ENCODE measurements at places on chromosomes 4 and X.

GRCh38 chr4:168682898-168683500, 186.1 kb downstream of the PALLD start:
- no peak for DNase-seq

DNA sequence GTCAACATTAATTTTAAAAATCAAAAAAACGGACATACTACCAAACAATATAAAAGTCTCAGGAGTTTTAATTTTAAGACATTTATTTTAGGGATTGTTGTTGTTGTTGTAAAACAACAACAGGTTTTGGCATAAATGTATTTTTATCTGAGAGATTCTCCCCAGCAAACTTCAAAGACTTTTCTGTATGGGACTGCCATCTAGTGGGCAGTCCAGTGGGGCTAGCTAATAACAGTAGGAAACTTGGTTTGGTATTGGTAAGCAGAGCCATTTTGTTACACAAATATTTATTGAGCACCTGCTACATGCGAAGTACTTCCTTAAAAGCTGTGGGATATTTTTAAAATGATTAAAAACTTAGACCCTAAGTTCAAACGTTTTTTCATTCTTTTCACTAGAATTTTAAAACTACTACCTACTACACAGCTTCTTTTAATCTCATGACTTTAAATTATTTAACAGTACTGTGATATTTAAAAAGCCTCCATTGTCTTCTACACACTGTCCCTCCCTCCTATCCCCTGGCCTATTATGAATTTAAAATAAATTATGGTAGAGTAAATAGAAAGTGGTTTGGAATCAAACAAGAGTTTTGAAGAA, 1028.4 kb upstream of the INTU start:
- no peak for DNase-seq

GRCh38 chrX:130829526-130830515, 73.2 kb downstream of the ENOX2 start:
- no peak for DNase-seq

DNA sequence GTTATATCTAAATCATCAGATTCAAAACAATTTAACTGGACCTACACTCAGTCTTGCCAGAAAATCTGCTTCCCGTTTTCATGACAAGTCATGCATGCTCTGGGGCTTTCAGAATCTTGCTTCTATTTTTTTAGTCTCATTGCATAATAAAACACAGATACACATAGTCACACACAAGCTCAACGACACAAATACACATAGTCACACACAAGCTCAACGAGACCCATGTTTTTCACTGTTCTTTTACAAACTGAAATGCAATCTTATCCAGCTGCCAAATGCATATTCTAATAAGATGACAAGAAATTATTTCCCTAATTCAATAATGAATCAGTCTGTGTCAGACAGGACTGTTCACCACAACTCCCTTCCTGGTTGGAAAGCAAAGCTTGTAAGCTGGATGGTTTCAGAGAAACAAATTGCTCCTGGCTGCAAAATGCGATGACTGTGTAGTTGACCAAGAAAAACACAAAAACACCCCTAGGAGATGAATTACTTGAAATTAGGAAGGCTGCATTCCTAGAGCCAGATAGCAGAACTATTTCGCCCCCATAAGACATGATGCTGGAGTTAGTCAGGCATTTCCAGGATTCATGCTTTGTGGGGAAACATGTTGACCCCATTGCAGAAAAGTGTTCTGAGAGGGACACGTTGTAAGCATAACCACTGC, 208.7 kb downstream of the CHIC2 start:
- DNase-seq: no peak

DNA sequence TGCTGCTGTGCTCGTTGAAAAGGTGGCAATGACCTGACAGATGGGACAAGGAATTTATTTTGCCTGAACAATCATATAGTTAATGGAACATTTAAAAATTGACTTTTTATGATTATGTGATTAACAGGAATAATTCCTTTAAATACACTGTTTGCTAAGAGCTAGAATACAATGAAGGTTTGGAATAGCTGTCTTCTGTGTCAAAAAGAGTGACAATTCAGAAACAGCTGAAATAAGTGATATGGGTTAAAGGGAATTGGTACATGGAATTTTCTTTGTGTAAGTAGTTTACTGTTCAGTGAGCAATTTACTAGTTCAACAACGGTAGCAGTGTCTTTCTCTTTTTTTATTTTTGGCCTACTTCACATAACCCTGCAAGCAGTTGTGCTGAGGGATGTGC, 1083.5 kb upstream of the GRID2 start:
- DNase-seq: no peak

GRCh38 chrX:150370589-150371312, 7.6 kb downstream of the MAMLD1 start:
- DNase-seq: no peak

- DNase-seq: no peak
Observed at GRCh38 chrX:107629540-107629909, 1.2 kb downstream of the PRPS1 start.

DNA sequence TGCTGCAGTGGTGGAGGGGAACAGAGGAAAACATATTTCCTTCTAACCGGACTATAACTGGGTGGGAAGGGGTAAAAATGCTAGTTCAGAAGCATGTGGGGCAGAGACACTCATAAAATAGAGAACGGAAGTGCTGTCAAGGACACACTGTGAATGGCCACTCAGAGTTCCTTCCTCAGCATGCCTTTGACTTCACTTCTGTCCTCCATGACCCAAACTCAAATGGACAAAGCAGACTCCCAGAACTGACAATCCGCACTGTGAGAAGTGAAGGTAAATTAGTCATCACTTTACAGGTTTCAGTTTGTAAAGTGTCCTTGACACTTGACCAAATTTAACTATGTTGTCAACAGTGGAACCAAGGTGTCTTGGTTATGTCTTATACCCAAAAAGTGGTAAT, 30.2 kb upstream of the ELF2 start:
- no peak for DNase-seq

- no peak for DNase-seq
Observed at GRCh38 chr4:54614149-54614548, 43.6 kb upstream of the KIT start.

GRCh38 chrX:2640436-2641150, 50.5 kb upstream of the CD99 start:
- DNase-seq: no peak

GRCh38 chr4:80787306-80787705, 243.2 kb upstream of the BMP3 start:
- DNase-seq: no peak

DNA sequence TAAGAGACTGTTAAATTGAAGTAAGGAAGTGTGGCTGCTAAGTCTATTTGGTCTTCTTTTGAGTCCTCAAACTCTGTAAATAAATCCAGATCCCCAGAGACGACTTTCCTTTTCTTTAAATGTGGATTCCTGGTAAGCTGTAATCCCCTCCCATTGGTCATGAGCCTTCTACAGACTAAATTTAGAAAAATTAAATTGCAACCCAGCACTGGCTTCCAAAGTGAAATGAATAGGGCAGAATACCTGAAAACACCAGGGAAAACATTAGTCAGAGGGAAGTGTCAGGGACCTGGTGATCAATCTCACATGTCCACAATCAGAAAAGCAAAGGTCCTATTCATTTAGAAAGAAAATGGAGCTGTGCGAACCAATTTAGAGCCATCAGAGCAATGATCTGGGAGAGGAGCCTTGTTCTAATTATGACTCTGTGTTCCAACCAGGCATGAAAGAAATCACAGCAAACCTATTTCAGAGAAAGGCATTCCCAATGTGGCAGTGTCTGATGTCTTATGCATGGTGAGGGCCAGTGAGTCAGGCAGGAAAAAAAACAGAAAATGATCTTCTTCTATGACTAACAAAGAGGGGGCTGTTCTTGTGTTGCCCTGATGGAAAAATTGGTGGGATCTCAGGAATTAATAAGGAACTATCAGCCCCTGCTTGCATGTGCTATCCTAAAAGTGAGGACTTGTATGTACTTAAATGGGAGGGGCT, 19.8 kb upstream of the CCDC149 start:
- DNase-seq: no peak

DNA sequence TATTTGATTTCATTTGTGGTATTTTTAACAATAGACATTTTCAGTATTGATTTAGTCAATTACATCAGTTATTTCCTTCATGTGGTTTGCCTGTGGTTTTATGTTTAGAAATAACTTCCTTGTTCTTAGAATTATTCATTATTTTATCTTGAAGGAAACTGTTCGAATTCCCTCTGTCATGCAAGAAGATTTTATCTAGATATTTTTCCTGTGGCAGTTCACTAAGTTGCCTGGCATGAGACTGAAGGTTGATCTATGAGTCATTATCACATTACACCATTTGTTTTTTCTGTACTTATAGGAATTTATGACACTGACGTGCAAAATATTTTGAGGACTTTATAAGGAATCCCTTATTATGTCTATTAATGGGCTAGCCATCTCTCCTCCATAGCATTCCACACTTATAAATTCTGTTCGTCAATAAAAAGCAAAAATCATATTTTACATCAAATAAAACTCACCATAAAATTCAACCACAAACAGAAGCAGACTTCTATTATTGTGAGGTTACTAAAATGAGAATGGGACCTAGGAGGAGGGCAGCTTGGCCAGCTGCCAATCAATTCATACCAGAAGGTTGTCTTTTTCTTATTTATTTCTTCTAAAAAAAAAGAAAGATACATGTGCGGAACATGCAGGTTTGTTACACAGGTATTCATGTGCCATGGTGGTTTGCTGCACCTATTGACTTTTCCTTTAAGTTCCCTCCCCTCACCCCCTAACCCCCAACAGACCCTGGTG, 179.0 kb downstream of the KCNIP4 start:
- no peak for DNase-seq

- no peak for DNase-seq
Observed at GRCh38 chr4:181265370-181265769, 977.8 kb upstream of the TENM3 start.

DNA sequence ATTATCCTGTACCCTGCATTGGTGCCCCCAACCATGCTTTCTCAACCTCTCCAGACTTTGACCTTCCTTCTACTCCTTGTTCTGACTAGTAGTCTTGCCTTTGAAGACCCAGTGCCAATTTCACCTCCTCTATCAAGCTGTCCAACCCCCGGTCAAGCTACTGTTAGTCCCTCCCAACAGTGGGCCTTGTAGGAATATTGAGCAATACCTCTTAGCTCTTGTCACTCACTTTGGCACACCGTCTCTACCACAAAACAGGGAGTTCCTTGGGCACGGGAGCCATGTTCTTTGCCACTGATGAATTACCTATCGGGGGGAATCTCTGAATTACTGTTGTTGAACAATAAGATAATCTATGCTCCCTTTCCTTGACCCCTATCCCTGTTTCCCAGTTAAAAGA, 25.2 kb downstream of the LAS1L start:
- DNase-seq: no peak

- DNase-seq: no peak
Observed at GRCh38 chrX:151393514-151393913, 3.5 kb upstream of the VMA21 start.

DNA sequence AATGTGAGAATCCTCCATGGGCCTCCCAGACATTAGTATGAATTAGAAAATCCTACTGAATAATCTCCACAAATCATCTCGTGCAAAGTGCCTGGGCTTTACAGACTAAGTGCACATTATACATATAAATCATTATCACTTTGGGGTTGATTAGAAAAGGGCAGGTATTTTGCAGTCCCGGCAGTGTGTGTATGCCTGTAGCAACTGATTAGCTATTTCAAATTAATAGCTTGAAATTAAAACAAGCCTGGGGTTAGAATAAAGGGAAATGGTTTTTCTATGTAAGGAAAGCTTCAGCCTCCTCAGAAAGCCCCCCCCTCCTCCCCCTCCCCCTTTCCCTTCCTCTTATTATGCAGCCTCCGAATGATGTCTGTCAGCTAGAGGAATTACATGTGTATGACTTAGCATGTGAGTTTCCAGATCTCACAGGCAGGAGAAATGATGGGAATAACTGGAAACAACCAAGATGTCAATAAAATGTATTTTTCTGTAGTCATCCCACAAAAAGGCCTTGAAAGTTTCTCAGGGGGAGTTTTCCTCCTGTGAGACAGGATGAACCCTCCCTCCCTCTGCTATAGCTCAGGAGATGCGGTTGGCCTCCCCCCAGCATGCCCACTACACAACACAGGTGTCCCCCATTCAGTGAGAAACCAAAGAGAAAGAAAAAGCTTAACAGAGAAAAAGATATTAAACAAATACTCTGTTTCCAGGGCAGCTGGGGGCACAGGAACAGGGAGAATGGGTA, 41.2 kb upstream of the RASGEF1B start:
- no peak for DNase-seq

- no peak for DNase-seq
Observed at GRCh38 chrX:143873343-143873742, 10.5 kb upstream of the UBE2NL start.

DNA sequence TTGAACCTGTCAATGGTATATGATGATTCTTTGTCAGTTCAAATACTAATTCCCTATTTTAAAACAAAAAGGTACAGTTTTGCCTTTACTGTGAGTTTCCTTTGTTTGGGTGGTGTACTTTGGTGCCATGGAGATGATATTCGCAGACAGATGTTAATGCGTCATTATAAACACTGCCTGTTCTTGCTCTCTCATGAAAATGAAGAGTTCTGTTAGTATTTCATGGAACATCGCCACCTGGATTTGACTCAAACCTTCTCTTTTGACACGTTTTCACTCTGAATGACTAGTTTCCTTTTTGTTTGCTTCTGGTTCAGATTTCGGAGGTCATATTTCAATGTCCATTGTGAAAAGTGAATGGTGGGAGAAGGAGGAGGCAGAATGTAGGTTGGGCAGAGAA, 6.9 kb upstream of the CTSO start:
- no peak for DNase-seq

DNA sequence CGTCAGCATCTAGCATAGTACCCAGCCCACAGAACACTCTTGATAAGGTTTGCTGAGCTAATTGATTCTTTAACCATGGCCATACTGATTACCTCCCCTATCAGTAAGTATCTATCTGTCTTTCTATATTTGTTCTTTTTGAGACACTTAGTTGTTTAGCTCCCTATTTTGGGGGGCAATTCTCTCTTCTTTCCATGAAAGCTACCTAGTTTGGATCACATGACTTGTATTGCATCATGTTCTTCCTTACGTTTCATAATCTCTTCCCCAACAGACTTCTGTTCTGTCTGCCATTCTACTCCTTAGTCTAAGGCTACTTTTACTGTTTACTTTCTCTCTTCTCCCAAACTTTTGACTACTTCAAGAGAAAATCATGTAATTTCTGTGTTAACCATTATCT, 39.0 kb downstream of the TBC1D19 start:
- DNase-seq: no peak

DNA sequence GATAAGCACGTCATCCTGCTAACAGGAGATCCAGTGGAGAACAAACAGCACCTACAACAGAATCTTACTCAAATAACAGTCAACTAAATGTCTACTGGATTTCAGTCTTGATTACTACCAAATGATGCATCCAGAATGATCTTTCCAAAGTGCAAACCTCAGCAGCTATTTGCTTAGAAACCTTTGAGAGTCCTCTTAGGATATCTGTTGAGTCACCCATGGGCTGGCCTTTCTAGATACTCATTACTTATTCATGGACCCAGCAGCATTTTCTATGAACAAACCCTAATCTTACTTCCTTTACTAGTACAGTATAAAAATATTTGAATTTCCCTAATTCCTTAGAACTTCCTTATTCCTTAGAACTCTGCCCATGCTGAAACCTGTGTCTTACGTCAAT, 118.5 kb upstream of the PABPC4L start:
- DNase-seq: no peak

Measured in LNCaP clone FGC (cell line).